Thoracic aorta (tissue), 2 donors: ENCODE measurements at places on chromosomes 2 and 18.

GRCh38 chr2:68359889-68360288 lies 5.2 kb upstream of the PLEK start:
- no peak for DNase-seq

- no peak for DNase-seq
Observed at GRCh38 chr2:127873707-127874303, 12.0 kb downstream of the AMMECR1L start.

DNA sequence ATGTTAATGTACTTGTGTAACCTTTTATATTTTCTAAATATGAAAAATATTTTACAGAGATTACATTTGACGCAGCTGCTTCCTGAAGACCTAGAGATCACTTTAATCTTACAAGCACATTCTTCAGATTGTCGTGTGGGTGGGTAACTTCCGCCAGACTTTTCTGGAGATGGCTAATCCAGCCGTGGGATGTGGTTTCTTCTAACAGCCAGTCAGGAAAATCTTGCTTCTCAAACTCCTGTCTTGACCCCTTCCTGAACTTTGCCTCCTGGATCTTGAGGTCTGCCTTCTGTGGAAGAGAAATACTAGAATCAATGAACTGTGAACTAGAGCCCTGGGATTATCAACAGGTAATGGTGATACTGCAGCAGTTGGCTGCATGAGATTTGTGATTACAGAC lies 401.6 kb upstream of the TNP1 start:
- DNase-seq: no peak

- no peak for DNase-seq
Observed at GRCh38 chr2:174090476-174090875, 125.3 kb upstream of the SP3 start.

DNA sequence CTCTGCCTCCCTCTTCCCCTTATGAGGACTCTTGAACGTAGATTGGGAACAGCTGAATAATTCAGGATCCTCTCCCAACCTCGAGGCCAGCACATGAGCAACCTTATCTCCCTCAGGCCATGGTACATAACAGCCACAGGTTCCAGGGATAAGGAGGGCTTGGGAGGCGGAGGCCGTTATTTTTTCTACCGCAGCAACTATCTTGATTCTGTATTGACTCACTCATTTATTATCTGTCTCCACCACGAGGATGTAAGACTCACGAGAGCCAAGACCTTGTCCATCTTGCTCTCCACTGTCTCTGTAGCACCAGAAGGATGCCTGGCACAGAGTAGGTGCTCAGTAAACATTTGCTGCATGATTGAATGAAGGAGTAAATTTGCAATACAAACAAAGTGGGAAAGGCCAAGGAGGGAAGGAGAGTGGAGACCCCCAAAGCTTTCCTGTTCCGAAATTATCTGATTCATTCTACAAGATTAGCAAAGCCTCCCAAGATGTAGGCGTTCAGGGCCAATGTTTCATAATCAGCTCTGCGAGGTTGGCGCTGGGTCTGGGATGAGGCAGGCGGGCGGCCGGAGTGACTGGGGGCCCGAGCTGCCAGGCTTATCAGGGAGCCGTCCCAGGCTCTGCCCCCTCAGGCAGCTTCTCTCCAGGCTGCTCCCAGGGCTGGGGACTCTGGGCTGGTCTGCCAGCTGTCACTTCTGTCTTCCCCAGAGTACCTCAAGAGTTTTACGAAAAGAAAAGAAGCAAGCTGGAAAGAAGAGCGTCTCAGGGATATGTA lies 31.6 kb downstream of the INPP5D start:
- DNase-seq: no peak

GRCh38 chr2:145815933-145816332 lies 1296.0 kb upstream of the ZEB2 start:
- no peak for DNase-seq

DNA sequence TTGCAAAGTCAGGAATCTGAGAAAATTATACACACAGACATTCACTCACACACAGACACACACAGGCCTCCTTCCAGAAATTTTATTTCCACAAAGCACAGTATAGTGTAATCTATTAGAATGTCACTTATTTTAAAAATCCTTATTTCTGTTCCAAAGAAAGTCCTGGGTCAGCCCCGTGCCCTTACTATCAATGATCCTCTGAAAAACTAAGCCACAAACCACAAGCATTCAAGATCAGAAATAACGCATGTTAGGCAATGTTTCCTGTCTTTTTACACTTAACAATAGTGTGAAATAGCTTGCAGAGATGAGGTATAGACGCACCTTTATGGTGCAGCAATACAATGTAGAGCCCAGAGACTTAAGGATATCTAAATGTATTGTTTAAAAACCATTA lies 25.8 kb downstream of the TBC1D8 start:
- no peak for DNase-seq

DNA sequence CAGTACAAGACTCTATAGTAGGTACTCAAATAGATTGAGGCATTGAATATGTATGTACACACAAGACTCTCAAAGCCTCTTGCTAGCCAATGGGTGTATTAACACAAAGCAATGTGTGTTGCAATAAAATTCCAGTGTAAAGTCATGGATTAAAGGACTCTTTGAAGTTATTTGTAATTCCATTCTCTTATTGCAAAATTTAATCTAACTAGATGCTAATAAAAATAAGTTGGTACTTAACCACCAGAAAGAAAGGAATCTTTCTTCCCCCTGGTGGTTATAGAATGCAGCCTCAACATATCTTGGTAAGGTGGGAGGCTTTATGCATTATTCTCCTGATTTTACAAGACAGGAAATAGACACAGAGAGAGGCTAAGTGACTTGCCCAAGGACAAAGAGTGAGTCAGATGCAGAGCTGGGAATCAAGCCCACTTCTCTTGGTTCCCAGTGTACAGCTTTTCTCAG lies 18.0 kb downstream of the LRP1B start:
- no peak for DNase-seq
